ENCODE measurements at places on chromosomes 7 and 10. TPM values are rescaled to one million over a fixed set of nuclear protein-coding genes. Genes with fewer than 3 reads are reported as not detected.

Gene EGFR
- not detected for total RNA-seq

Gene NOS3
- 22.3 TPM for total RNA-seq

Gene ATG9B
- total RNA-seq = 12.3 TPM

Gene GPR22
- total RNA-seq = not detected

Gene CEP55
- 92.3 TPM for total RNA-seq

Gene GNGT1
- total RNA-seq = not detected

Gene TLX1
- not detected for total RNA-seq

Gene ANXA8
- 0.17 TPM for total RNA-seq

Gene NKX2-3
- total RNA-seq = not detected

Gene RGR
- total RNA-seq = not detected

Gene LDB3
- total RNA-seq = 0.10 TPM

Gene NKX6-2
- not detected for total RNA-seq

Gene CUZD1
- total RNA-seq = 3.4 TPM

Gene GATA3
- 52.0 TPM for total RNA-seq

Gene ERVW-1
- not detected for total RNA-seq

Gene HABP2
- total RNA-seq = not detected

Gene CTAGE4
- total RNA-seq = 1.8 TPM

Gene CRHR2
- not detected for total RNA-seq

Gene NUTM2A
- 0.89 TPM for total RNA-seq

Gene C1GALT1
- 61.4 TPM for total RNA-seq

Gene AKR1B1
- 106 TPM for total RNA-seq

Gene TEX47
- total RNA-seq = not detected

Gene ADCY1
- 0.99 TPM for total RNA-seq

Gene SPDYE16
- 0.58 TPM for total RNA-seq

Gene GDF2
- not detected for total RNA-seq

Gene CHN2
- 2.4 TPM for total RNA-seq

Gene ITPRID1
- not detected for total RNA-seq

Gene AUTS2
- 13.9 TPM for total RNA-seq

Gene GPNMB
- not detected for total RNA-seq

Gene WEE2
- total RNA-seq = not detected

Measured in activated CD4-positive, alpha-beta T cell treated with anti-CD3 and anti-CD28 coated beads, Interleukin-2, amount 10 ng/mL, durations not matched to agents 7 days and 5 days (primary cell).